ENCODE measurements at places on chromosomes 2 and 18. TPM values are rescaled to one million over a fixed set of nuclear protein-coding genes. Genes with fewer than 3 reads are reported as not detected.

- no peak for DNase-seq
These were observed 129.7 kb downstream of the LAMA3 start for GRCh38 chr18:23819001-23819400.

DNA sequence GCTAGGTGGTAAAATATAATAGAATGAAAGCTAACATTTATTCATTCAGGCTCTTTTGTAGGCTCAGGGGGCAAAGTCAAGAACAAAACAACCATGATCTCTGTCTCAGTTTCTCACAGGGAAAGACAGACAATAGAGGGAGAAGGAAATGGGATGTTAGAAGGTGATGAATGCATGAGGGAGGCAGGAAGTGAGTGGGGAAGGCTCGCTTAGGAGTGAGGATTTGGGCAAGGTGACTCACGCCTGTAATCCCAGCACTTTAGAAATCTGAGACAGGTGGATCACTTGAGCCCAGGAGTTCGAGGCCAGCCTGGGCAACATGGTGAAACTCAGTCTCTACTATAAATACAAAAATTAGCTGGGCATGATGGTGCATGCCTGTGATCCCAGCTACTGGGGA lies 88.4 kb downstream of the CTIF start:
- no peak for DNase-seq

- no peak for DNase-seq
These were observed 36.4 kb upstream of the SLC14A1 start for GRCh38 chr18:45687621-45688020.

DNA sequence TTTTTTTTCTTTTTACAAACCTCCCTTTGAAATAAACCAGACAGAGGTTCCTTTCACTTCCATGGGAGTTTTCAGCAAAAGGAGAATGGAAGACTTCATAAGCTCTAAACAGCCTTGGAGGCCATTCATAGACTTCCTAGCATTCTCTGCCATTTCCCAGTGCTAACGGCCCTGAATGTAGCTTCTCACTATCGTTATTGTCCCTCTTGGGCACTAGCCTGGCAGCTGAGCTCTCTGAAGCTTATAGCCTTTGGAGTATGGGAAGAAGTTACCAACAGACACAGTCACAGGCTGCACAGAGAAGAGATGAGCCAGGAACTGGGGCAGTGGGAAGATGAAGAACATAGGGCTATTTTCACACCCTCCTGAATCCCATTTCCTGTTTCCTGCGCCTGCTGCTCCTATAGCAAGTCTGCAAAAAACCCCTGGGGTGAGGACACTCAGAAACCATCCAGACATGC lies 29.1 kb upstream of the EPC2 start:
- no peak for DNase-seq

DNA sequence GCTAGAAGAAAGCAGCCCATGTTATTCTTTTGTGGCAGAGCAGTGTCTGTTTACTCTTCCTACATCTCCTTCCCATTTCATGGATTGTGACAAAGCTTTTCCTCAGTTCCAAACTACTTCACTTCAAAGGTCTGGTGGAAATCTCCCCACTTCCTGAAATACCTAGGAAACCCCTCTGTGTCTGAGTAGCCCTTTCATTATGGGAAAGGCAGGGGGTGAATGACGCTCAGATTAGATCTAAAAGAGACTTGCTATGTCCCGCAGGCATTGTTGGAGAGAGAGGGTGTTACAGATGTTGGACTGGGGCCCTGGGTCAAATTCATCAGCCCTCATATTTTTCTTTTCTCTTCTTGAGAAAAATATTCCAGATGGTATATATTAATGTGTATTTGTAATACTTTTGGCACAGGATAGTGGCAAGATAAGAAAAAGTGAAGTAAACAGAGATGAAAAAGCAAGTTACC lies 675.0 kb downstream of the IRS1 start:
- no peak for DNase-seq

Gene SERPINB7
- not detected for total RNA-seq

GRCh38 chr18:64693766-64694165 lies 544.9 kb upstream of the LINC00305 start:
- no peak for DNase-seq

- no peak for DNase-seq
These were observed 146.7 kb upstream of the L3MBTL4 start for GRCh38 chr18:6561420-6561861.

DNA sequence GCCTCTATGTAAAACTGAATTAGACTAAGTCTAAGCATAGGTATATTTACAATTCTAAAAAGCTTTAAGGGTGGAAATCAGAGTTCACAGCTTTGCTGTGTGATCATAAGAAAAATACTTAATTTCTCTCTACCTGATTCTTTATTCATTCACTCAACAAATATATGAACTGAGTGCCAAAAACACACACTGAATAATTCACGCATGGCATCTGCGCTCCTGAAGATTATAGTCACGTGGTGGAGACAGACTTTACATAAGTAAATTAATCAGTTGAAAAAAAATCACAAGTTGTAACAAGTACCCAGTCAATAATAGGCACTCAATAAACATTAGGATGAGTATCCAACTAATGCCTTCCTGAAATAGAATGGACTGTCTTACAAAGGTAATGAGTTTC lies 351.6 kb downstream of the METTL4 start:
- no peak for DNase-seq

DNA sequence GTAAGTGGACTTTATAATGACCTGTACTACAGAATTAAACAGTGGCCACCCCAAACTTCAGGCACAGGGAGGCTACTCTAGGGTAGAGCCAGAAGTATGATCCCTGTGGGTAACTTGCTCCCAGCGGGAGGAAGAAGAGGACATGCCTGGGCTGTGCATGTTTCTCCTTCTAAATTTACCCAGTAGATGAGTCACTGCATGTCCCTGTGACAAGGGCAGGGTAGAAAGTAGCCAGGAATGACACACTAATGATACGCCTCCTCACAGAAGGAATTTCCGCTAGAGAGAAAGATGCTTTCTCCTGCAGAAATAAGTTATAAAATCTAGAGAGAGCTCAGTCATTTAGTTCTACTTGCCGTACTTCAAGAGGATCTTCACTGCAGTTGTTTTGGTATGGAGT lies 7.5 kb downstream of the ACYP2 start:
- DNase-seq = peak; percentile 29

DNA sequence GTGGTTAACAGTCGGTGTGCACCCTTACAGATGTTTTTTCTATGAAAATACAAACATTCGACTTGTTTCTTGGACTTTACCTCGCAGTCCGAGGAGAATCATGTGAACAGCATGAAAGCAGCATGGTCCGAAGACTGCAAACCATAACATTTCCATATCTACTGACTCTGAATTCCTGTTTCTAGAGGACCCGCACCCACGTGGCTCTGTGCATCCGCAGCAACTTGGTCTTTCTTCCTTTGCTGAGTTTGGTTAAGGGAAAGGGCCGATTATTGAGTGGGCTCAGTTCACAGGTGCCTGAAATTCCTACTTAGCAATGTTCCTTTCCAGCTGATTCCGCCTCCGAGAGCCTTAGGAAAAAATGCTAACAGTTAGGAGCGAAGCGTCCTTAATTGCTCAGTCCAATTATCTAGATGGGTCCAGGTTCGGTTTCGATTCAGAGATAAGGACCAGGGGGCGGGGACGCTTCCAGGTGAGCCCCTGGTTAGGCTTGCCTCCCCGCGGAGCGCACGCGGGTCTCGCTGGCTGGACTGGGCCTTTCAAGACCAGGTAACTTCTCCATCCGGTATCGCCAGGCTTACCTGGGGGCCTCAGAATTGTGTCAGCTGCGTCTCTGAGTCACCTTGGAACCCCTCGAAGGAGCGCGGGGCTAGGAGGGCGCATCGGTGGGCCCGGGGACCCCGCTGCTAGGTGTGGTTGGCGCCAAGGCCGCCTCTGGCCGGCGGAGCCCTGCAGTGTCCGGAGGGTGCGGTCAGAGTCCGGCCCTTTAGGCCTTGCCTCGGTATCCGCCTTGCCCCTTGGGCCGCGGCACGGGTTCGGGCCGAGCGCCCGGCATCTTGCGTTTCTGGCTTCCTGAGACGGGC lies 1.1 kb upstream of the B3GNT2 start:
- DNase-seq = no peak

Gene GDF7
- under 0.01 TPM for total RNA-seq

GRCh38 chr2:219570924-219571310 lies 422 bp downstream of the OBSL1 start:
- DNase-seq = no peak

GRCh38 chr18:56508370-56509036 lies 129.9 kb downstream of the TXNL1 start:
- DNase-seq = no peak

GRCh38 chr18:49920731-49921130 lies 107.4 kb upstream of the ACAA2 start:
- no peak for DNase-seq

- DNase-seq = peak; percentile 86
These were observed at the start of gene SLC35F5 for GRCh38 chr2:113756355-113757137. Gene SLC35F5 (minus strand): TSS chr2:113756642. CDS start chr2:113756409, 233 bp downstream.

GRCh38 chr2:218832081-218832480 lies 478 bp upstream of the PRKAG3 start:
- DNase-seq = no peak

Gene PLCD4
- 1.2 TPM for total RNA-seq

- no peak for DNase-seq
These were observed 36.6 kb upstream of the ASB1 start for GRCh38 chr2:238389988-238390589.

Gene STAT4
- total RNA-seq = 5.3 TPM

GRCh38 chr18:46360102-46360699 lies 256.0 kb downstream of the HAUS1 start:
- DNase-seq = no peak

- DNase-seq = no peak
These were observed 59.8 kb downstream of the SOX11 start for GRCh38 chr2:5751873-5752482.

Gene AQP12B
- total RNA-seq = not detected

DNA sequence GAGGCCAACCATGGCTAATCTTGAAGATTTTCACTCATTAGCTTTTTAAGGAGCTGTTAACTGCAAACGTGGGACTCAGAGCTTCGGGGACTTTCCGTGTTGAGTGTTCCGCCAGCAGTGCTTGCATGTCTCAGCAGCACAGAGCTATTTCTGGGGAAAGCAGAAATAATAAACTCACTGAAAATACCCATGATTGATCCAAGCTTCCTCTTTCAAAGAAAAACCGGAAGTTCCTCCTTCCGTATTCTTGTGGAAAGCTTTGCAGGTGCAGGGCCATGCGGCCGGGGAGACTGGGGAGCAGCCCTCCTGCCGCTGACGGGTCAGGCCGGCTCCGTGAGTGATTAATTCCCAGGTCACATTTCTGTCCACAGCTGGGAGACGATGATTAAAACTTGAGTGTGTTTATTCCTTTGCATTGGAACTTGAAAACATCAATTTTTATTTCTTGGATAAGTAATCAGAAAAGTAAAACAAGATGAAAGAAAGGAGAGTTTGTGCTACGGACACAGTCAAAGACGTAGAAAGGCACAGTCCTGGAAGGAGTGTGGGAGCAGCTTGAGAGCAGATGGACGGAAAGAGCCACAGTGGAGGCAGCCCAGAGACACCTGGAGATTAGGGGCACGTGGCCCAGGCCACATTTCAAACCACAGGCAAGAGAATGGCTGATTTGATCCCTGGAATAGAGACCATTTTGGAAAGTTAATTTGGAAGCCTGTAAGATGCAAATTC lies 54.2 kb upstream of the CTDP1 start:
- DNase-seq = no peak

Gene FLACC1
- 2.4 TPM for total RNA-seq

Gene FOXD4L1
- 0.41 TPM for total RNA-seq

GRCh38 chr2:156300337-156300736 lies 32.2 kb downstream of the NR4A2 start:
- DNase-seq = no peak

DNA sequence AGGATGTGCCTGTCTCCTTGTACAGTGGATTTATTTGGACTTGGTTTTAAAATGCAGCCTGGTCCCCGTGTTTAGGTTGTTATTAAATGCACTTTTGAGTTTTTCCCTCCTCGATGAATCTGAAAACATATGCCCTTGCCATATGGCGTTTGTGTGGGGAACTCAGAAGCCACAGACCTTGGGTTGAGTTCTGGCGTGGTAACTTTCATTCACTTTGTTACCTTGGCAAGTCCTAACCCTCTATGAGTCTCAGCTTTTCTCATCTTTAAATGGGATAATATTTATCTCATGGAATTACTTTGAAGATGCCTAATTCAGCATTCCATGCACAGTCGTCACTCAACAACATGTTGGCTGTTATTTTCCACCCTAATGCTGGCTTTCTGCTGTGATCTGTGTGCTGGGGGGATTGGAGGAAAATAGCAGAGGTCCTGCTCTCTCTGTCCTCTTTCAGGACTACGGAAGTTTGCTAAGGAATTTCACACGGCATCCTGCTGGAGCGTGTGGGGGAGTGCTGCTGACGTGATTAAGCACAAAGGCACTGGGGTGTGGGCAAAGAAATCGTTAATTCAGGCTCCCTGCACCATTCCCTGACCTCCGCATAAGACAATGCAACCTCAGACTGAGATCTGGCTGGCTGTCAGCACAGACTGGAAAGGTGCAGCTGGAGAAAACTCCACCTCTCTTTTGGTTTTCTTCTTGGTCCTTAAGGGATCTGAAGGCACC lies 61.7 kb downstream of the LDLRAD4 start:
- DNase-seq = no peak

DNA sequence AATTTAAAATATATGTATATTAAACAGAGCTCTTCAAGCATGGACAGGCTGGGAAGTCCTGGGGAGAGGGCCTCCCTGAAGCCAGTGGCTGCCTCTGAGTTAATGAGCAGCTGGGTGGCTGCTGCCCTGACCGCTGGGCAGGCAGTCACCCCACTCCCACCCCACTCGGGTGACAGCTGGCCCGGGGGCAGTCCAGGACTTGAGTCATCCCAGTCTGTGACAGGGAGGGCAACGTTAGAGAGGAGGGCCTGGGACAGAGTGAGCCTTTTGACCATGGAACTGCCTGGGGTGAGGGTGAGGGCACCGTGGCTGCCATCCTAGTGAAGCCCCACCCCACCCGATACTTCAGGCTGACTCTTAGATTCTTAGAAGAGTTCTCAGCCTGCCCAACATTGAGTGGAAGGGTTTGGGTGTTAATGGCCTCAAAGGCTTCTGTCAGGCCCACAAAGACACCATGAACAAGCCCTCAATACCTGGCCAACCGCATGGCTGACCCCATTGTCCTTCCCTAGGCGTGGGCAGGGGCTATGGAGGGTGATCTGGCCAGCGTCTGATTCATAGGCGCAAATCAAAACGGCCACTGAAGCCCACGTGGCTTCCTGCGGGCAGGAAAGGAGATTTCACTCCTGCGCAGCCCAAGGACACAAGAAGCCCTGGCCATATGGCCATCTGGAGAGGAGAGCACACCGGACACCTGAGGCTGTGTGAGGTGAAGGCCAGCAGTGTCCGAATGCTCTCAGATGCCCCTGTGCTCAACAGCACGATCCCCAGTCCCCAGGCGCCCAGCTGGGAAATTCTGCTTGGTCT lies 47.5 kb downstream of the MRPS5 start:
- peak; percentile 52 for DNase-seq

GRCh38 chr18:79851950-79852349 lies 54.2 kb downstream of the KCNG2 start:
- DNase-seq = no peak

Gene SLC8A1
- 187 TPM for total RNA-seq

Gene SYT4
- total RNA-seq = 746 TPM

Gene TRIP12
- total RNA-seq = 168 TPM
